ENCODE measurements at places on chromosomes 5 and 9.

- DNase-seq: peak; percentile 45
These were observed 8.2 kb downstream of the AP3B1 start for GRCh38 chr5:78286290-78286689.

GRCh38 chr9:97386733-97387503 is 25.0 kb upstream of the TDRD7 start:
- DNase-seq: peak; percentile 84

DNA sequence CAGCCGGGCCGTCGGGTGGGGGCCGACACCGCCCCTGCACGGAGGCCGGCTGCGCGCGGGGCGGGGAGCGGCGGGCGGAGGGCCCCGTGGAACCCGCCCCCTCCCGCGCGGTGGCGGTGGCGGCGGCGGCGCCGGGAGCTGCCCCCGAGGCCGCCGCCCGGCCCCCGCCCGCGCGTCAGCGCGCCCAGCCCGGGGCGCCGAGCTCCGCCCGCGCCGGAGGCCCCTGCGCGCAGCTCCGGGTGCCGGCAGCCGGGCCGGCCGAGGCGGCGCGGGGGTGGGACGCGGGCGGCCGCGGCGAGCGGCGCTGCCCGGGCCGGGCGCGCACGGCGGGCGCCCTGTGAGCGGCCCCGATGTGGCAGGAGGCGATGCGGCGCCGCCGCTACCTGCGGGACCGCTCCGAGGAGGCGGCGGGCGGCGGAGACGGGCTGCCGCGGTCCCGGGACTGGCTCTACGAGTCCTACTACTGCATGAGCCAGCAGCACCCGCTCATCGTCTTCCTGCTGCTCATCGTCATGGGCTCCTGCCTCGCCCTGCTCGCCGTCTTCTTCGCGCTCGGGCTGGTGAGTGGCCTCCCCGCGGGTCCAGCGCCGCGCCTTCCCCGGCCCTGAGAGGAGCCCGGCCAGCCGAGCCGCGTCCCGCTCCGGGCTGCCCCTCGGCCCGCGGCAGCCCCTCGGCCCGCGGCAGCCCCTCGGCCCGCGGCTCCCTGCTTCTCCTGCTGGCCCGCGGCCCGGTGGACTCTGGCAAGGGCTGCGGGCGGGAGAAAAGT is at the start of gene ADCY2:
Gene ADCY2, plus strand, starts transcription at position 192 of the 766 bp plus-strand sequence. Its CDS starts 159 bp downstream, at position 351.
- peak; percentile 14 for DNase-seq

- peak; percentile 58 for DNase-seq
These were observed 561.1 kb upstream of the MEF2C start for GRCh38 chr5:89444088-89444487.

- DNase-seq: no peak
These were observed 390.0 kb downstream of the PLK2 start for GRCh38 chr5:58069846-58070245.

- DNase-seq: peak; percentile 70
These were observed at the start of gene ITK for GRCh38 chr5:157180374-157181264. ITK (plus strand) TSS chr5:157180840; CDS start chr5:157180978, 138 bp downstream.

DNA sequence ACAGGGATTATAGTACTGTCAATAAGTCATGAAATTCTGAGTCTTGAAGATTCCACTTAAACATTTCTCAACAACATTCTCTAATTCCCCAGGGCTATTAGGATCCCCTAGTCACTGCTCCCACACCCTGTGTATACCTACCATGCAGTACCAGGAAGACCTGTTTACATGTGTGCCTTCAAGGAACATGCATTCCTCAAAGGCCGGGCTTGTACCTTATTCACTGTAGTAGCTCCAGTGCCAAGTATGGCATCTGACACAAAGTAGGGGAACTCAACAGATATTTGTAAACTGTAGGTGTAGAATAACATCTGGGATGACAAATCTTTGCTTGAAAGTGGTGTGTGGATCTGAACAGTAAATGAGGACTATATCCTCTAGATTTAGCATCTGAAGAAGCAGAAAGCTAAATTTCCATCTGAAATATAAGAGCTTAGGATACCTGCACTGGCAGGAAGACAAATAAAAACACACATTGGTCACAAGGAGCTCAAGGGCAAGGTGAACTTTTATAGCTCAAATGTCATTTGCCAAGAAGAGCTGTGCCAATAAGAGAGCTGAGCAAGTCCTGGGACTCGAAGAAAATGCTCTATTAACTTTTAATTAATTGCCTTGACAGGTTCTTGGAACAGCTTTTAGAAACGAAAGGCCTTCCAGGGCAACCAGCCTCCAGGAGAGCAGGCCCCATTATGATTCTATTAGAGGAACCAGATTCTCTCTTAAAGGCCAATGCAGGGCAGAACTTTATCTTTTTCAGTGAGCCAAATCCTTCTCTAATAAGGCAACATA is 52.3 kb upstream of the MYOT start:
- DNase-seq: no peak

DNA sequence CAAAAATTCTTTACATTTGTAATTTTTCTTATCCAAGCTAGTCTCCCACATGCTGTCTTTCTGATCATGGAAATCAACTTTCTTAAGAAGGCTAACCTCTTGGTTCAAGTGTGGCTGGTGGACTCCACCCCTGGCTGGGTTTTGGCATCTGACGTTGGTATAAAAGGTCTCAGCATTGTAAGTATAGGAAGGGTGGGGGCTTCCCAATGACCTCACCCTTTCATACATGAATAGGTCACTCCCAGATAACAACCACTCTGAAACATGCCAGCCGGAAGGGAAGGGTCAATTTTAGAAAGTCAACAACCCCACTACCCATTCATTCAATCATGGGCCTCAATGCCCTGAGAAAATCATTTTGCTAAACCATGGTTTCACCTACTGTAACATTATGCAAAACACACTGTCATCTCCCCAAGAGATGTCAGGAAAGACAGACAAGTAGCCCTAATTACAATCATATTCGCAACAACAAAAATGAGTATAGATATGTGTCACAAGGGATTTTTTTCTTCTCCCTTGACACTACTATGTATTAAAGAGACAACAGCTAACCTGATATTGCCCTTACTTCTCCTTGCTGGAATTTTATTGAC is 31.9 kb upstream of the PCSK5 start:
- DNase-seq: no peak

DNA sequence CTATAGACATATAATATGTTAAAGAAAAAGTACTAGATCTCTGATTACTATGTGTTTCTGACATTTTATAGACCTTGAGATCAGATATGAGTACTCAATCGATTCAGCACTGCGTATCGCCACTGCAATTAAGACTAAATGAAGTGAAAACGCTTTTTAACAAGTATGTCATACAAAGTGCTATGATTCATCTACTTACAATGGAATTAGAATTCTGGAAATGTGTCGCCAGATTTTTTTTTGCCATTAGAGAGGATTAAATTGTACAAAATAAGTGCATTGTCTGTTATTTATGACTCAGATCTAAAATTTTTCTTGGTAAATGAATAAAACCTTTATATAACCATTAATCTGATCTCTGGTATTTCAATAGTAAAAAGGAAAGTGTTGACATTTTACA is 20.0 kb upstream of the AGGF1 start:
- DNase-seq: no peak

GRCh38 chr5:110475529-110475928 is 250.9 kb downstream of the TMEM232 start:
- DNase-seq: no peak

Data from hematopoietic multipotent progenitor cell treated with erythropoietin and hydrocortisone succinate and interleukin-3 and kit ligand, for 4 days (in vitro differentiated cells).